ENCODE measurements at places on chromosomes 5 and 9.

DNA sequence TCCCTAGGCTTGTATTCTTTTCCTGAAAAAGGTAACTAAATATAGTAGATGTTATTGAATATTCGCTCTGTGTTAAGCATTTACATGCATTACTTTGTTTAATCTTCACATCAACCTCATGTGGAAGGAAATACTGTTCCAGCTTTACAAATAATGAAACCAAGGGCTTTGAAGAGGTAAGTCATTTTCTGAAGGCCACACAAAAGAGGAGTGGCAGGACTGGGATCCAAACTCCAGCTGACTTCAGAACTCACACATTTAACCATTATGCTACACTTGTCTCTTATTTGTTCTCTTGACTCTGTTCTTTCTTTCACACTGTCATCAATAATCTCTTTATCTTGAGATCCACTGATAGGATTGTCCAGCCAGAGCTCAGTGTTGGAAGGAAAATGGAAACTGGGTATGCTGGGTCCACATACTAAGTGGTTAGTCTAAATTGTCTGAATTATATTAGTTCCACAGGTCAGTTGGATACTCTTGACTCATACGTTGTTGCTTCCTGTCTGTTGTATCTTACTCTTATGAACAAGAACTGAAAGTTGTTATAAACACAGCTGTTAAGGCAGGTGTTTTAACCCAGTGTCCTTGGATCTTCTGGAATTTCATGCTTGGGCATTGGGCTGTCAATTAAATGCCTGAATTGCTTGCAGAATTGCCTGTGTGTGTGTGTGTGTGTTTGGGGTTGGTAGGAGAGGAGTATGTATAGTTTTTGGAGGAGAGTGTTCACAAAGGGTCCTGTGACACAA is 65.6 kb downstream of the TLE4 start:
- DNase-seq = no peak

DNA sequence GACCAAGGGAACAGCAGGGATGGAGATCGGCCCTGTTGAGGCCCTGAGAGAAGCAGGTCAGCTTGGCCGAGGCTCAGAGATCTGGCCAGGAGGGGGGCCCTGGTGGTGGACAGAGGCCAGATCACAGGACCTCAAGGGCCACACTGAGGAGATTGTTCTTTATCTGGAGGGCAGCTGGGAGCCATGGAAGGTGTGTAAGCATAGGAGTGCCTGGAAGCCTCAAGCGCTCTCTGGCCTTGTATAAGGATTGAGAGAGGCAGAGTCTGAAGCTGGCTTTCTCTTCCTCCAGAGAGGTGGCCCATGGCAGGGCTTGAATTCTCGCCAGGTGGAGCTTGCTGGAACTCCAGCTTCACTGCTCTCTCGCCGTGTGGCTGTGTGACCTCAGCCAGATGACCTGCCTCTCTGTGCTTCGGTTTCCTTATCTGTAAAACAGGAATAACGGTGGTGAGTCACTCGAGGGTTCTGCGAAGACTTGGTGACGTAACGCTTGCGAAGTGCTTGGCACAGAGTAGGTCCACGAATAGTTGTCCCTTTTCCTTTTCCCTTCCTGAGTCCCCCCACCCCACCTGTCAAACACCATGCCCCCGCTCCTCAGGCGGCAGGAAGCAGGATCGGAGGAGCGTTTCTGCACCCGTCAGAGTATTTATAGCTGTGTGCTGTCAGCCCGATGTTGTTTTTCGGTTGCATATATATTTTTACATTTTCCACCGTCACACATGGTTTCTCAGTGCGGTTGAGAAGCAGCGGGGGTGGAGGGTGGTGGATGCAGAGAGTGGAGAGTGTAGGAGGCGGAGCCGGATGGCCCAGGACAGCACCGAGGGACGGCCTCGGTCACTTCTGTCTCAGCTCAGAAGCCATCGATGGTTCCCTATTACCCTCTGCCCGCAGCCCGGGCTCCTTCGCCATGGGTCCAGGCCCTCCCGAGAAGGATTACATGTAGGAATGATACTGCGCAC is 17.0 kb upstream of the CRB2 start:
- no peak for DNase-seq

DNA sequence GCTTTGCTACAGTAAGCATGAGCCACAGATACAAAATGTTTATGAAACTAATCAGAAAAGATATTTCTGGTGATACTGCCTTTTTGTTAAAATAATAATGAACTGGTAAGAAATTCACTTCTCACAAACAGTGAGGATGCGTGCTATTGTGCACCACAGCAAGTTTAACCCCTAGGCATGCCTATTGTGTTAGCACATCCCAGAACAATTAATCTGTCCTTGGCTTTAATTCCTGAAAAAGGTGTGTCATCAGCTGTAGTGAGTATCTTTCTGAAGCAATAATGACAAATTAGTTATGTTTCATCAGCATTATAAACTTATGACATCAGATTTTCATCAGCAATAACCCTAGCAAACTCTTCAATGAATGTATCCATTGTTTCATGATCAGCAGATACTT is 1307.2 kb downstream of the EFNA5 start:
- DNase-seq = no peak

DNA sequence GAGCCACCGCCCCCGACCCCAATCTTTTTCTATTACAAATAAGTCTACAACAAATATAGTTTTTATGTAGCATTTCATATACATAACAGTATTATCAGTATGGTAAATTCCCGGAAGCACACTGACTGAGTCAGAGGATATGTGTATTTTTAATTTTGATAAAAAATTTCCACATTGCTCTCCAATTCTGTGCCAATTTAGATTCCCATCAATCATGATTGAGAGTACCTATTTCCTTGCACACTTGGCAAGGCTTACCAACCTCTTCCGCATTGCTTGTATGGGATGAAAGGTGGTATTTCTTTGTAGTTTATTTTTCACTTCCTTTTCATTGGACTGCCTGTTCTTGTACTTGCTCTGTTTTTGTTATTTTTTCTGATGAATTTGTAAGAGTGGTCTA is 204.6 kb downstream of the RFX3 start:
- no peak for DNase-seq

- no peak for DNase-seq
Observed at GRCh38 chr9:18925880-18926279, 107.1 kb downstream of the SAXO1 start.
